ENCODE measurements at places on chromosomes 5 and 9. TPM values are rescaled to one million over a fixed set of nuclear protein-coding genes. Genes with fewer than 3 reads are reported as not detected.

KIAA1958 gene
- 2.0 TPM for total RNA-seq

TPD52L3 gene
- not detected for total RNA-seq

NPR2 gene
- total RNA-seq: 15.8 TPM

UBE2R2 gene
- total RNA-seq: 36.4 TPM

LECT2 gene
- not detected for total RNA-seq

PCDHA4 gene
- 0.66 TPM for total RNA-seq

TIMD4 gene
- total RNA-seq: 2.2 TPM

SMIM3 gene
- 143 TPM for total RNA-seq

B4GALT1 gene
- 83.6 TPM for total RNA-seq

TSLP gene
- total RNA-seq: 1.8 TPM

All from subcutaneous adipose tissue (tissue), 4 donors.